Ovary (tissue), 10 donors: ENCODE measurements at places on chromosomes 5 and 9. TPM values are rescaled to one million over a fixed set of nuclear protein-coding genes. Genes with fewer than 3 reads are reported as not detected.

The PHF24 gene
- not detected for total RNA-seq

The ERAP2 gene
- 18.9 TPM for total RNA-seq

The ASPN gene
- 12.9 TPM for total RNA-seq

The COL23A1 gene
- 0.30 TPM for total RNA-seq

GRCh38 chr9:75161116-75161857 is 73.0 kb downstream of the OSTF1 start:
- no peak for DNase-seq

DNA sequence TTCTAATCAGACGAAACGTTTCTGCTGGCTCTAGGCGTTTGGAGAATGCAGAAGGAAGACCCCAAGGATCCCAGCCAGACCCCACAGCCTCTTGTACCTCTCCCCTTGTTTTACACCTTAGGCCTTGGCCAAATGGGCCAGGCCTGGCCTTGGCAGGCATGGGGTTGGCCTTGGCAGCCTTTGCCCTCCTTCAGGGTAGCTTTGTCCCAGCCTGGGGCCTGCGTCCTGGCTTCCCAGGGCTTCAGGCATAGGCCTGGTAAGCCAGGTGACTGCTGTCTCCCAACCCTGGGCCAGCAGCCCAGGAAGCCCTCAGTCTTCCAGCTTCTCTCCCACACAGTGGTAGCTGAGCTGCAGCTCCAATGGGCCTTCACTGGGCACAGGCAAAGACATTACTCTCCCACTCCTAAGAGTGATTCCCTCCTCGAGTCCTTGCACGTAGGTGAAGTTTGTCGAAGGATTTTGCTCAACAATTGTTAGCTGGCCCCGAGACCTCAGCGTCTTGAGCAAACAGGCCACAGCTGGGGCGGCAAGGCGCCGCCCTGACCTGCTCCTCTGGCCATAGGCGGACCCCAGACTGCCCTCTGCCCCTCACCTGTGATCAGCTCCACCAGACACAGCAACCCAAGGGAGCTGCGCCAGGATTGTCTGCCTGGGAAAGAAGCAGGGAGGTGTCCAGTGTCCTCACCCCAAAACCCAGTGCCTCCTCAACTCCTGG is 1.1 kb upstream of the PITX1 start:
- no peak for DNase-seq

The ANKDD1B gene
- 0.45 TPM for total RNA-seq

GRCh38 chr5:138927979-138928378 is 52.8 kb upstream of the LRRTM2 start:
- DNase-seq, result peak; percentile 54

DNA sequence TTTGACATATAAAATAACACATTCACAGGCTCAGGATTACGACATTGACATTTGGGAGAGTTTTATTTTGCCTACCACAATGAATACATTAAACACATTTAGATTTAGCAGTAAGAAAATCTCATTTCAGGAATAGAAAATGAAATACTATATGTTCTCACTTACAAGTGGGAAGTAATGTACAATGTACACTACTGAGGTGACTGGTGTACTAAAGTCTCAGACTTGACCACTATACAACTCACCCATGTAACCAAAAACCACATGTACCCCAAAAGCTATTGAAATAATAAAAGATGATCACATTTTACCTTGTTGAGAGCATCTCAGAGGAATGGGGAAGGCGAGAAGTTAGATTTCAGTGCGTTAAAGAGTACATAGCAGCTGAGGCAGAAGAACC is 1202.4 kb upstream of the SEMA6A start:
- DNase-seq, result no peak

DNA sequence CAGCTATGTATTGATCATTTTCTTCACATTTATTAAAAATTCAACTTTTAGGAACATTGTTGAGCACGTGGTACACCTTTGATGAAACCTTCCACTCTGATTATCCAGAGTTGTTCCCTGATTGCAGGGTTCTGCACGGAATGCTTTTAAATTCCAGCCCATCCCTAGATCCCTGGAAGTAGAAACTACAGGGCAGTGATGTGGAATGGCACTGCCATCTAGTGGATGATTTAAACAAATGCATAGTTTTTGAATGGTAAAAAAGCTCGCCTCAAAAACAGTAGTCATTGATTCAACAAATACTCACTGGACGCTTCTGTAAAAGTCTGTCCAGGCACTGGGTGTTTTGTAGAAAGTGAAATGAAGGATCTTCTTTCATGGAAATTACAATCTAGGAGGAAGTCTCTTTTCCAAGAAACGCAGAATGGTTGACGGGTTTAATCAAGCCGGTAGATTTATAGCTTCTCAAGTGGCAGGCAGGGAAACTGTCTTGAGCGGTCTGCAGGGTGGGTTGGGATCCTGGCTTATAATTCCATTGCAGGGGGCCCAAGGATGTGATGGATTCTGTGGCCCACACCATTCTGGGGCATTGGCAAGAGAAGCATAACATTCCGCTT is 118.4 kb downstream of the ARHGAP26 start:
- DNase-seq, result no peak

The GRIA1 gene
- 0.28 TPM for total RNA-seq

The GTF3C4 gene
- 18.6 TPM for total RNA-seq

The PCDHAC2 gene
- 0.72 TPM for total RNA-seq

The ITGA2 gene
- total RNA-seq, result 1.1 TPM

DNA sequence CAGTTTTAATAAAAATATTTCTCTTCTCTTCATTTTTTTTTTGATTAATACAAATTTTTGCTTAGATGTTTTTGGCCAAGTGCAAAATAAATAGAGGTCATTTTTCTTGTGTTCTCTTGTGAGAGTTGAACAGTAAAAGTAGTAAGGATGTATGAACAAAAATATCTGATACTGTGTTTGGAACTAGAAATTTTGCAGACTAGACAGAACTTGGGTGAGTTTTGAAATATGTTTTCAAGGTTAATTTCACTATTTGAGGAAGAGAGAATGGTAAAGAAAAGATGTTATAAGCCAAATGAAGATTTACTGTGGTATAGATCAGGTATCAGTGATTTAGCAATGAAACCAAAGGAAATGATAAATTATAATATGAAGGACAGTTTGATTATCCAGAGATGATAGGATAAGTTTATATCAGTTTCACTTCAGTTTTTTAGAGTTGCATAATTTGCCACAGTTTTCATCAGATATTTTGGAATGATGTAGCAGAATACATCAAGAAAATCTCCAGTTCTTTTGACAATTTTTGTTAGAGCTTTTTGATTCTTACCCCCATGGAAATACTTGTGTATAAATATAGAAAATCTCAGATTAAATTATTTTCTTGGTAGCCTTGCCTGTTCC is 147.9 kb upstream of the VCAN start:
- DNase-seq, result no peak

DNA sequence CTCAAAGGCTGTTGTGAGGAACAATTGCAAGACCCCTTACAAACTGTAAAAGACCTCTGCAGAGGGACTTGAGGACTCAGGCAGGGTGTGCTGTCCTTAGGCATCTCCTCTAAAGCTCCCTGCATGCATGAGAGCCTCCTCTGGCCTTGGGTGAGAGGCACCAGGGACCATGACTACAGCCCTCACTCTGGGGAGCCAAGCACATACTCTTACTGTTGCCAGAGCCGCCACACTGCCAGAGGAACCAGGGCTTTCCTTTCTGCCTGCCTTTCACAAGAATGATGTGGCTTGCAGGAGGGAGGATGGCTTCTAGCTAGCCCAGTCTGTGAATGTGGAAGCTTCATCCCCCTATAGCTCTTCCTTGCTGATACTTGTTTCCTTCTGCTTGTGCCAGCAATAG is 5.9 kb downstream of the IGFBPL1 start:
- no peak for DNase-seq

DNA sequence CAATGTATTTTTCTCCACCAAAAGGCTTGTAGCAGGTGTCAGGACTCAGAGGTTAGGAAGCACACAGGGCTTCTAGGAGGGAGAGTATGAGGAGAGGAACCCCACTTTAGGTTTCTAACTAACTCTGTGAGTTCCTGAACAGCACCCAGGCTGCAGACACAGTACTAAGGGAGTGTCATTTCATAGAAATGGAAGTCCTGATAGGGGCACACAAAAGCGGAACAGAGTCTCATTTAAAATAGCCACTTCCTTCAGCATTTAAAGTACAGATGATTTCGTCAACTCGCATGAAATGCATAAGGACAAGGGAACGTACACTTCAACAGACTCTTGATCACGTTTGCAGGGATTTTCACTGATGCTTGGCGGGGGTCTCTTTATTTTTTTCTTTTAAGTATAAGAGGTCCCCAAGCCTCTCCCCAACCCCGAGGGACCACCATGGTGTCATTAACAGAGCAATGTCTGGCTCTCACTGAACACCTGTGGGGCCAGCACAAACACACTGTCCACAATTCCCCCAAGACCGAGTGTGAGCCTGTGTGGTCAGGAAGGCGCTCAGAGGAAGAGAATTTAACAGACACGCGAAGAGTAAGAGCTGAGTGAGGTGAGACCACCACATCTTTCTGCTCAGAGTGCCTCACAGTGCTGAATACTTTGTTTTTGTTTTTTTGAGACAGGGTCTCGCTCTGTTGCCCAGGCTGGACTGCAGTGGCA is 82.3 kb downstream of the SECISBP2 start:
- DNase-seq, result no peak

DNA sequence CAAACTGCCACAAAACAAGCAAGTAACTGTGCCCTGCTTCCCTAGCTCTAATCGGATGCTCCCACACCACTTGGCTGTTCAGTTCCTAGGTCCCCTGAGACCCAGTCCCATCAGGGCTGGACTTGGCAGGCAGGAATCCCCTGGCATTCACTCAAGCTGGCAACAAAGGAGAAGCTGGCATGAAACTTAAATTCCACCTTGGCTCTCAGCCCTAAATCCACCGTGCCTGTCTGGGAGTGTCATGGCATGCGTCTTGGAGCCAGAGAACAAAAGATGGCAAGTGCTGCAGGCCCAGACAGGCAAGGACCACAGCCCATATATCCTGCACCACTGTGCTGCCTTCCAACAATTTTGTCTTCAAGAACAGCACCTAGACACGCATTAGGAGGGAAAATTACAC is 38.2 kb downstream of the ETF1 start:
- no peak for DNase-seq

DNA sequence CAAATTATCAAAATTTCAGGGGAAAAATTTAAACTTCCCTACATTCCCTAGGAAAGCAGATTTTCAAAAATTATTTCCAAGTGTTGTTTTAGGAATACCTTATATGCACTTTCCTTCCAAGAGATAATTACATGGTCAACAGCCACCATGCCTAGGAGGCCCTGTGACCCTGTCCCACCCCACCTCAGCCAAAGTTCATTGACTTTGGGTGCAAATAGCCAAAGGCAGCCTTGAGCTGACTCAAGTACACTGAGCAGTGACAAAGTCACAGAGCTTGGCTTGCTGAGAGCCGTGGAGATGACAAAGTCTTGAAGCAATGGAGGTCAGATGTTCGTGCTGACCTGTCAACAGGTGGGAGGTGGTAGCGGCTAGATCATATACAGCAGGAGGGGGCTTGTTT is 24.3 kb upstream of the FBP1 start:
- no peak for DNase-seq

The SLC2A8 gene
- 17.8 TPM for total RNA-seq

DNA sequence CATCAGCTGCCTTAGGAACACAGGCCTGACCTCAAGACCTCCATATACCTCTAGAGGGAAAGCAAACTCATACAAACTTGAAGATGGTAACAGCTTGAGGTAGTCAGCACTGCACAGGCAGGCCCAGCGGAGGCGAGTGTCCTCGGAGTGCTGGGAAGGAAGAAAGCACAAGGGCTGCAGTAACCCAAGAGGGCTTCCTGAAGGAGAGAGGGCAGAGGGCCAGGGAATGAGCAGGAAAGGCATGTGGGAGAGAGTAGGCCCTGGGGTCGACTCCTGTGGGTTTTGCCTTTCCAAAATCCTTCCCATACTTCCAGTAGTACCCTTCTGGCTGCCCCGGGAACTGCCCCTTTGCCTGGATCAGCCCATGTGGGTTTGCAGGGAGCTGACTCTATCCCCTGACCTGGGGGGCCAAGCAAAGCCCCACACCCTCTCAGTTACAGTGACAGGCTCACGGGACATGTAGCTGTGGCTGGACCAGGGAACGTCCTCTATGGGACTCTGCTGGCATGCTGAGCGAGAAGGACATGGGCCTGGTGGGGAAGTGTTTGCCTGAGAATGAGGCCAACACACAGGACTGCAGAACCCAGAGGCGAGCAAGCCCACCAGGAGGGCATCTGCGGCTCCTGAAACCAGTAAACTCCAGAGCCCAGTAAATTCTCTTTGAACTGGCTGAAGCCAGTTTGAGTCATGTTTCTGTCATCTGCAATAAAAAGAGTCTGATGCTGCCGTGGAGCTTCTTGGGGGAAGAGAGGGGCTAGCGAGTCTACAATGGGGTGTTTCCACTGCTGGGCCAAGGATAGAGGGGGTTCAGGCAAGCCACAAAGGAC is 64.1 kb downstream of the COL23A1 start:
- no peak for DNase-seq

GRCh38 chr9:106615118-106615889 is 247.7 kb upstream of the ZNF462 start:
- DNase-seq, result no peak

The EMB gene
- total RNA-seq, result 5.9 TPM

GRCh38 chr9:120925535-120926396 is 830 bp downstream of the TRAF1 start:
- peak; percentile 29 for DNase-seq

DNA sequence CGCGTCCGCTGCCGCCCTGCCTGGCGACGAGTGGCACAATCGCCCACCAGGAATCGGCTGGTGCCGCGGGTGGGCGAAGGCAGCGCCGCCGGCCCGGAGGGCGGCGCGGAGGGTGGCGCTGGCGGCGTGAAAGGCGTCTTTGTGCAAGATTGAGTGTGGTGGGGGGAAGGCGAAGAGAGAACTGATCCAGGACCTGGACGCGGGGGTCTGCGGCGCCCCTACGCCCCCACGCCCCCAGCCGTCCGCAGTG is 4.6 kb upstream of the RGMB start:
- no peak for DNase-seq

The C5 gene
- 6.7 TPM for total RNA-seq

DNA sequence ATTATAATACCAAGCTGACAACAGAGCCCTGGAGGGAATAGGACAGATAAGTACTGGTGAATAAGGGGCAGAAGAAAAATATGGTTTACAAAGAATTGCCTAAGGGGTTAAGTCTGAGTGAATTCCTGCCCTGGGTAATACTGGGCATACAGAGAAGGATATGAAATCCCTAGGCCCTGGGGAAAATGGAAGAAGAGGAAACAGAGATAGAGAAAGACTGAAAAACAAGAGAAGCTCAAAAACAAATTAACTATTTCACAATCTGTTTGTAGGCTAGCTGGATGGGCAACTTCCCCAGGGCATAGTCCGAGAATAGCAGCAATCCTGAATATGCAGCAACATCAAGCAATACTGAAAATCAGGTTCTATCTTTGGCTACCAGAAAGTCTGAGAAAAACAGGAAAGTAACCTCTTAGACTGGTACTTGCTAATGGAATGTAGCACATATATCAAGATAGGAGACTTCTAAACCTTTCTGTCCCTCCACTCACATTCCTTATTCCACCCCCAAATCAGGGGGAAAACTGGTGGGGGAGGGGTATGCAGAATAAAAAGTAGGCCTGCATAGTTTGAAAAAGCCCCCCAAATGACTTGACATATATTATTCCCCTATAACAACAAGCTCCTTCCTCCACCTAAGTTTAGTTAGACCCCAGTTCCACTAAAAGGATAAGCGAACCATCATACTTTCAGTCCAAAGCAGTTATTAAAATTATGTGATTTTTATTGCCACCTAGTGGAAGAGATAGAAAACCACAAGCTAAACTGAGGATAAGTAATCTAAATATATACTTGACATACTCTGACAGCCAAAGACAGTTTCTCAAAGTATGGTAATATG is 20.6 kb downstream of the SLC38A9 start:
- no peak for DNase-seq

GRCh38 chr9:68552700-68553476 is 12.2 kb upstream of the TMEM252 start:
- no peak for DNase-seq
